ENCODE measurements at places on chromosomes 11 and 22.

GRCh38 chr11:86957976-86958646, 2.9 kb upstream of the FZD4 start:
- DNase-seq: no peak

DNA sequence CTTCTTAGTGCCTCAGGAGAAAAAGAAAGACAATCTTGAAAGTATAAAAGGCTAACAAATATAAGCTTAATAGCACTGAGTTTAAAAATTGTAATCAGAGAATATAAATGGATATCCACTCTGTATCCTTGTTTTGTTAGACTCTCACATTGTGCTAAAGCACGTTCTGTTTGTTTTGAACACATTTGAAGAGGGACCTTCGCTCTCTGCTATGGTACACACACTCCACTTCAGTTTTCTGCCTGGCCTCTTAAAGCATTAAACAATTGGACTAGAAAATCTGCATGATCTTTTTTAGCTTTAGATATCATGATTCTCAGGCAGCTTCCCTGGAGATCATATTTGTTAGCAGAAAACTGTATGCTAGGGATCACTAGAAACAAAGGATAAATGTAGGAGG, 40.3 kb upstream of the PGR start:
- no peak for DNase-seq

DNA sequence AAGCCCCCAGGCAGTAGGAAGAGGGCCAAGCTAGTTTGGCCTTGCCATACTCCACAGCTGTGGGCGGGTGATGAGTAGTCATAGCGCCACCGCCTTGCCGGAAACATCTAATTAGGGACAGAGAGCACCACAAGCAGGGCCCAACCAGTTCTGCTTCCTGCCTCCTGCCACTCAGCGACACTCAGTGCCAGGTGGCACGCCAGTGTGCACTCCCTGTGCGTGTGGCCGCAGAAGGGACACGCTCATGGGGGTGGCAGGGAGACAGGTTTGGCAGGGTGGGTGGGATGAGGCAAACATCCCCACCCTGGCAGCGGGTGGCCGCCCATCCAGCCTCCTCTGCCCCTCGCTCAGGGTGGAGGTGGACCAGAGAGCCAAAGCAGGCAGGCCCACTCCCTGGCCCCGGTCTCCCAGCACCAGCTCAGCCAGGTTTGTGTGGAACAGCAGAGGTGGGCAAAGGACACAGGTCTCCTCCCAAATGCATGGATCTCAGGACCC, 4.9 kb downstream of the OVOL1 start:
- DNase-seq: peak; percentile 74

DNA sequence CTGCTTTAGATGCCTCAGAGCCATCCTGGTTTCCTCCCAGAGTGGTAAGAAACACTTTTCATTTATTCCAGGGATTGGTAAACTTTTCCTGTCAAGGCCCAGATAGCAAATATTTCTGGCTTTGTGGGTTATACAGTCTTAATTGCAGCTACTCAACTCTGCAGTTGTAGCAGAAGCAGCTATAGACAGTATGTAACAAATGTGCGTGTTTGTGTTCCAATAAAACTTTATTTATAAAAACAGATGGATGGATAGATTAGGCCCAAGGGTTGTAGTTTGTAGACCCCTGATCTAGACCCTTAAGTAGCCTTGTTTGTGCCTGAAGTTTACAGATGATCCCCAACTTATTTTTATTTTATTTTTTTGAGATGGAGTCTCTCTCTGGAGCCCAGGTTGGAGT, 17.9 kb downstream of the NNMT start:
- DNase-seq: no peak

All from activated CD4-positive, alpha-beta T cell treated with anti-CD3 and anti-CD28 coated beads, Interleukin-2, amount 50 U/mL, for 48 hours (primary cell).